ENCODE measurements at places on chromosomes 2 and 18.

DNA sequence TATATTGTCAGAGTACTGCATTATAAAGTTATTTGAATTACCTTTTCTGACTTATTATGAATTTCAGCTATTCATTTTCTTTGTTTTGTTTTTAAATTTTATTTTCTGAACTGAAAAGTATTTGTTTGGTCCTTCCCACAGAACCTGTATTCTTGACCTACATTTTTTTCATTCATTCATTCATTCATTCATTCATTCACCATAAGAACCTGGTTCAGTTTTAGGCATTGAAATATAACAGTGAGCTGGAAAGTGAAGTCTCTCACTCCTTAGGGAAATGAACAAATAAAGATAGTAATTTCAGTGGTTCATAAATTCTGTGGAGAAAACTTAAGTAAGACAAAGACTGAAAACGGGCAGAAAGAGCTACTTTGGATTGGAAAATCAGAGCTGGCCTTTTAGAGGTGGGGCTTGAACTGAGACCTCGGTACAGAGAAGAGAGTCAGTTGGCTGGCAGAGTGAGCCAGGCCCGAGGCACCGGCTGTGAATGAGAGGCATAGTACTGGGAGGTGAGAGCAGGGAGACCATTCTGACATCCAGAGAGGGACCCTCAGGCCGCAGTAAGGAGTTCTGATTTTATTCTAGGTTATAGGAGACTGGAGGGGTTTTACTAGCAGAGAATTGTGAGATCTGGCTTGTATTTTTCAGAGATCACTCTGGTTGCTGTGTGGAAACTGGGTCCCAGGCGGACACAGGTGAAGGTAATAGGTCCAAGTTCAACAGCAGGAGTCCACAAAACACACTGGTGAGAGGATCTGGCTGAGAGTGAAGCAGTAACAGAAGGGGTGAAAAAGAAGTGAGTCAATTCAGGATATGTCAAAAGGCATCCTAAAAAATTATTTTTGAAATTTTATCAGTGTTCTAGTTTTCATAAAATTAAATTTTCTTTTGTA, 75.8 kb upstream of the FN1 start:
- no peak for DNase-seq

DNA sequence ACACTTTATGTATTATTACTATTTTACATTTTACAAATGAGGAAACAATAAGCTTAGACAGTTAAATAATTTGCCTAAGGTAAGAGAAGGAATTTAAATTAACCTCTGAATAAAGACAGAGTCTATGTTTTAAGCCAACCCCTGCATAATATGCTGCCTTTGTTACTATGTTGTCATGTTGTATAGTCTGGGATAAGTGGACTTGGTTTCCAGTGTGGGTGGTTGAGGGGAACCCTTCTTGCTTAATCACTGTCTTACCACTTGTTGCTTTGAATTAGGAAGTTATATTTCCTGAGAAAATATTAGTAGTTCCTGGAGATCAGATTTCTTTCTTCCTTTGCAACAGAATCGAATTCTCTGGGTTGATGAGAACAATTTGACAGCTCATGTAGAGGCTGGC, 52.6 kb downstream of the AGPS start:
- DNase-seq, result no peak

DNA sequence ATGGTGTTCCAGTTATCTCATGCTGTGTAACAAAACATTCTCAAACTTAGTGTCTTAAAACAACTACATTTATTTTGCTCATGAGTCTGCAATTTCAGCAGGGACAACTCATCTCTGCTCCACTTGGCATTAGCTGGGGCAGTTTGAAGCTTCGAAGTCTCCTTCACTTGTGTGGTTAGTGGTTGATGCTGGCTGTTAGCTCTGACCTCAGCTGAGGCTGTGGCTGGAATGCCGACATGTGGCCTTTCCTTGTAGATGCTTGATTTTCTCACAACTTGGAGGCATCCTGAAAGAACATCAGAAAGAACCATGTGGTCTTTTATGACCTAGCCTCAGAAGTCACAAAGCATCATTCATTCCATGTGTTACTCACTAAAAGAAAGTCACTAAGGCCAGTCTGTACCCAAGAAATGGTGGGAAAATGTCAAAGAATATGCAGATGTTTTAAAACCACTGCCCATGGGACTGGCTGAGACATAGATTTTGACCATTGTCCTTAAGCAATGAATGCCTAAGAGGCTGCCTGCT, 3.8 kb upstream of the TMSB10 start:
- no peak for DNase-seq

DNA sequence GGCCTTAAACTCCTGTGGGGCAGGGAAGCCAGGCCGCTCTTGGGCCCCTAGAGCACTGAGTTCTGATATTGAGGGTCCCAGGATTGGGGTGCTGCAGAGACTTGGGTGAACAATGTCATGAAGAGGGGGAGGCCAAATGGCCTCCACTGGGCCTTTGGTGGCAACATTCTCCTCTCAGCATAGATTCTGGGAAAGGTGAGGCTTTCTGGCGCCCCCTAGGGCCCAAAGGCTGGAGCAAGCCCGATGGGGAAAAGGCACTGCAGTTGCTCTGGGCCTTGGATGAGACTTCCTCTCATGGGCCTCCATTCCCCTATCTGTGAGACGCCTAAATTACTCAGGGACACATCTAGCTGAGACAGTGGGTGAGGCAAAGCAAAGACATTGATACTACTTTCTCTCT, 84.8 kb downstream of the ACAA2 start:
- peak; percentile 3 for DNase-seq

DNA sequence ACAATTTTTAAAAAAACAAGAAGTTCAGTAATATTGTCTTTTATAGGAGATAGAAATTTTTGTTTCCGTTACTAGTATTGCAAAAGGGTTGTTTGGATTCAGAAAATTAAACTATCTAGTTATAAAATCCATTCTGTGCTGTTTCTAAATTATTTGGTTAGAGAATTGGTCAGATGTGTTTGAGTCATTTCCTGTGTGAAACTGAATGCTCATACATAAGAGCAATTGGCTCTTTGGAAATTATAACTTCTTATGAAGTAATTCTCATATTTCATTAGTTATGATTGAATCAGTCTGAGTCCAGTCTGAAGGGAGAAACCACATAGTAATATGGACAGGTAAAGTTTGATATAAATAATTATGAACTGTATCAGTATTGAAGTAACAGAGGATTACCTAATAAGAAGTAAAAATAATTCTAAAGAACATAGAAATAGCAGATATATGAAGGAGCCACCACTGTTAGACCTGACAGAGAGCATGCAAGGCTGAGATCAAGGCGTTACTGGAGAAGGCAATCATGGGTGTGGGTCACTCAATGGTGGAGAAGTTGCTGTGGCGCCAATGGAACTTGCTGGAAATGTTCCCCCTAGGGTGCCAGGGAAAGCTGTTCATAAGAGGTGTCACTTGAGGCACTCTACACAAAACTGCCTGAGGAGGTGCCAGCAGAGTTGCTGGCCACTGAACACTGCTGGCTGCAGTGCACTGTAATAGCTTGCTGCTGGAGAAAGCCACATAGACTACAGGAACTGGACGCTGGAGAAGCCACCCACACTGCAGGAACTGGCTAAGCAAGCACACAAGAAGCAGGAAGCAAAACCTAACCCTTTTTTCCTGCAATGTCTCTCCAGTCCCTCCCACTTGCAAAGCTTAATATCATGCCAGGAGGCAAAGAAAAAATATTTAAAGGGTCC, 18.0 kb upstream of the FAP start:
- DNase-seq, result no peak

DNA sequence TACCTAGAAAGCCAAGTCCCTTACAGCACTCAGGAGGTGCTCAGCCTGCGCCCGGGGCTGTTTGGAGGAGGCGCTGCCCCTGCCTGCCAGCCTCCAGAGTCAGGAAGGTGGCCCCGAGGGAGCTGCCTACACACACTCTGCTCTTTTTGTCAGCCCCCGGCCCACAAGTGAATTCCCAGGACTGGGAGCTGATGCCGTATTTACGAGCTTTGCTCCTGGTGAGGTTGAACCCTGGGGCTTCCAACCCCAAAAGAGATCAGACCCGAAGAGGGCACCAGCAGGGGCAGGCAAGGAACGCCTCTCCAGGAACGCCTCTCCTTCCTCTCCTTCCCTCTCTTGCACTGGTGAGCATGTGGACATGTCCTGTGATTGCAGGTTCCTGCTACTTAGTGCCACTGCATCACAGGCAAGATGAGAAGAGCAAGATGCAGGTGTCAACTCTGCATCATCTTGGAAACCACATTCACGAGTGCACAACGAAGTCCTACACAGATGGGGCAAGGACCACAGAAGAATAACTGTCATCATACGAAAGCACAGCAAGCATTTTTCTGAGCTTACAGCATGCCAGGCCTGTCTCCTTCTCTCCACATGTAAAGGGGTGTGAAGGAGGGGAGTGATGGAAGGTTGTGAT, 126.7 kb downstream of the NDUFA10 start:
- DNase-seq, result no peak

- DNase-seq, result no peak
Observed at GRCh38 chr18:9987931-9988330, 74.1 kb downstream of the VAPA start.

DNA sequence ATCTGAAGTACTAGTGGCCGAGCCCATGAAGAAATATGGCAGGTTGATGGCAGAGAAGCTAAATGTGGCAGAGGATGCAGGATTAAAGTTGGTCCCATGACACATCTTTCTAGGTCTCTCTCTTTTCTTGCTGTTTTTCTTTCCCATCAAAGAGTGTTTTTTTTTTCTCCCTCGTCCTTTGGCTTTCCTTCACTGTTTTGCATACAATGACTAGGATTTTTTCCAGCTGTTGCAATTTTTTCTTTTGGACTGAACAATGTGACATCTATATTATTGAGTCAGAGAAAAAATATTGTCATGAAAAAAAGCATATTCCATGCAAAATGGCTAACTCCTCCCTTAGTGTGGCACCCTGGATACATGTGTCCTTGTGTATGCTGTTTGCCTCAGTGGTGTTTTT, 939.5 kb upstream of the FANCL start:
- DNase-seq, result no peak

GRCh38 chr18:27178424-27178823, 6.7 kb downstream of the CHST9 start:
- DNase-seq, result no peak

- DNase-seq, result no peak
Observed at GRCh38 chr2:126761981-126762878, 106.3 kb downstream of the GYPC start.

DNA sequence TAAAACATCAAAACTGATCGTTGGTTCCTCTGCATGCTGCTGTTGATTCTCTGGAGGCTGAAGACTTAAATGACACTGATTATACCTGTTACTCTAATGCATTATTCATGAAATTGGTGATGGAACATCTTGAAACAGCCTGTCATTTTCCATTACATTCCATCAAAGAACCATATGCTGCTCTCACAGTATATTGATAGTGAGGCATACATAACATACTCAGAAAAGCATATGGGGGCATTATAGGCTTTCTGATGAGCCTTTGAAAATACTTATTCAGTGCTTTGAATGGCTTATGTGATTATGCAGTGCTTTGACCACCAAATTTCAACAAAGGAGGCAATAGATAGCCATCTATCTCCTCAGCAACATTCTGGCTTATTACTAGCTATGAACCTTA, 392.1 kb downstream of the CDH19 start:
- DNase-seq, result no peak

- DNase-seq, result no peak
Observed at GRCh38 chr18:59932401-59932800, 32.6 kb downstream of the PMAIP1 start.

DNA sequence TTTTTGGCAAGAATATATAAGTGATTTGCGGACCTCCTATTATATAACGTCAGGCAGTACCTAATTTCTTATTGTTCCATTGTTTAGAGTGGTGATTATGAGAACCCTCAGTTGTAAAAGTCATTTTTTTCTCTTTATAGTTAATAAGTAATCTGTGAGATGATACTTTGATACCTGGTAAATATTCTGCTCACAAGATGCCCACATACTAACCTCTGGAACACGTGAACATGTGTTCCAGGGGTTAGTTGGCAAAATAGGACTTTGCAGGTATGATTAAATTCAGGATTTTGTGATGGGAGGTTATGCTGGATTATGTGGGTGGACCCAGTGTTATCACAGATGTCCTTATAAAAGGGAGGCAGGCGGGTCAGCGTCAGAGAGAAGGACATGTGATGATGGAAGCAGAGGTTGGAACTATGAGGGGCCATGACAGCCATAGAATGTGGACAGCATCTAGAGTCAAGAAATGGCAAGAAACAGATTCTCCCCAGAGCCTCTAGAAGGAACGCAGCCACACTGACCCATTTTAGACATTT, 16.8 kb downstream of the MAIP1 start:
- DNase-seq, result no peak

- peak; percentile 19 for DNase-seq
Observed at GRCh38 chr2:199659207-199659606, 191.8 kb downstream of the FTCDNL1 start.

GRCh38 chr2:62304429-62305417, 108.8 kb downstream of the B3GNT2 start:
- peak; percentile 47 for DNase-seq

- DNase-seq, result no peak
Observed at GRCh38 chr2:105085525-105085924, 47.7 kb downstream of the MRPS9 start.

DNA sequence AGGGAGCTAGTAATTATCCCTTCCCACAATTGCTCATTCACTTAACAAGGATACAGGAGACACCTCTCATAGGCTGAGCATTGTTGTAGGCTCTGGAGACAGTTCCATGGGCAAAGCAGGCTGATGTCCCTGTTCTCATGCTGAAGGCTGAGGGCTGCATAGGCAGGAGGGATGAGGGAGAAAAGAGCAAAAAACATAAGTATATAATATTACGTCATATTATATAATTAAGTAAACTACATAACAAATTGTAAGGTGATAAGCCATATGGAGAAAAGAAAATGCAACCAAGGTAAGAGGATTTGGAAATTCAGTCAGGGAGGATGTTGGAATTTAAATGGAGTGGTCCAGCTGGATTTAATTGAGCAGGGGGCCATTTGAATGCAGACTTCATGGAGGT, 380.6 kb upstream of the ST6GAL2 start:
- DNase-seq, result no peak

- no peak for DNase-seq
Observed at GRCh38 chr2:99748344-99748743, 258.5 kb upstream of the REV1 start.

DNA sequence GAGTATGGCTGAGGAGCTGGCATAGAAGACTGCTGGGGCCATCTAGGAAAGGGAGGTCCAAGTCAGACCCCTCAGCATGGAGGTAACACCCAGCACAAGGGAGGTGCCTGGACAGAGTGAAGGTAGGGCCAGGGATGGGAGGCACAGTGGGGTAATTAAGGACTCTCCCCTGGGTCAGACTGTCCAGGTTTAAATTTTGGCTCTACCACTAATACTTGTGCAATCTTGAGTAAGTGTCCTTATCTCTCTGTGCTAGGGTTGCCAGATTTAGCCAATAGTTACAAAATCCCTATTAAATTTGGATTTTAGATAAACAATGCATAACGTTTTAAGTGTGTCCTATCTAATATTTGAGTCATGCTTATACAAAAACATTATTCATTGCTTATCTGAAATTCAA, 109.5 kb downstream of the LOXHD1 start:
- no peak for DNase-seq

- DNase-seq, result no peak
Observed at GRCh38 chr18:72407048-72407447, 137.1 kb downstream of the CBLN2 start.
